ENCODE measurements at places on chromosomes 16 and 17.

DNA sequence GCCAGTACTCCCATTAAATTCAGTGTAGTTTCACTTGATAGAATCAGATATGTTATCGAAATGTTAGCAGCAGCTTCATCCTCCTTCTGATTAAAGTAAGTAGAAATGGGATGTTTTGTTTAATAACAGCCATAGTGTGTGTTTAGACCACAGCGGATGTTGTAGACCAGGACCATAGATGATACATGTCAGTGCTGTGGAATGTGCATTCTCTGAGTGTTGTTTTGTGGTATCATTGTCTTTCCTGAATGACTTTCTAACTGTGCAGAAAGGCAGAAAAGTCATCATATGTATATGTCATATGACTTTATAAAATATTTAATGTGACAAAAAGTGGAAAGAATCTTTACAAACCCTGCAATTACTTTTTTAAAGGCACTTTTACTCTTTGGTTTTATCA, 55.6 kb downstream of the CYLD start:
- no peak for DNase-seq

- no peak for DNase-seq
Measured at GRCh38 chr17:17824783-17825614, 11.8 kb downstream of the SREBF1 start.

DNA sequence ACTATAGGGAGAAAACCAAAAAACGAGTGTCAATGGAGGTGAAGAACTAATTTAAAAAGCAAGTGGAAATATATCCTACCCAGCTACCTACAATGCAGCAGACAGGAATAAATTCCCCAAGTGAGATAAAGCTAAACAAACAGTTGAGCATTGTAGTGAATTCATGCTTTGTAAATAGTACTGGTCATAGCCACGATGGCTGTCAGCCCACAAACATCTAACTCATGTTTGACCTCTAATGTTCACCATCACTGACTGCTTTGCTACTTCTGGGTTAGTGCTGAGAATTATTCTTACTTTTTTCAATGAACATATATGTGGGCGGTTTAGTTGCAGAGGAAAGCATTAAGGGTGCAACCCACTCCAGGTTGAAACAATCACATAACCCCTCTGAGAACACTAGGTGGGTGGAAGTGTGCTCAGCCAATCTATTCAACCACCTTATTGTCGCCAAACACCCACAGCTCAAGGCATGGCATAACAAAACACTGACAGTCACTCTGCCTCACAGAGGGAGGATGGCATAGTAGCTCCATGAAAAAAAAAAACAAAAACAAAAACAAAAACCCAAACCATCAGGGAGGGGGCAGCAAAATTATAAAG, 264.1 kb downstream of the ZFHX3 start:
- DNase-seq: no peak

DNA sequence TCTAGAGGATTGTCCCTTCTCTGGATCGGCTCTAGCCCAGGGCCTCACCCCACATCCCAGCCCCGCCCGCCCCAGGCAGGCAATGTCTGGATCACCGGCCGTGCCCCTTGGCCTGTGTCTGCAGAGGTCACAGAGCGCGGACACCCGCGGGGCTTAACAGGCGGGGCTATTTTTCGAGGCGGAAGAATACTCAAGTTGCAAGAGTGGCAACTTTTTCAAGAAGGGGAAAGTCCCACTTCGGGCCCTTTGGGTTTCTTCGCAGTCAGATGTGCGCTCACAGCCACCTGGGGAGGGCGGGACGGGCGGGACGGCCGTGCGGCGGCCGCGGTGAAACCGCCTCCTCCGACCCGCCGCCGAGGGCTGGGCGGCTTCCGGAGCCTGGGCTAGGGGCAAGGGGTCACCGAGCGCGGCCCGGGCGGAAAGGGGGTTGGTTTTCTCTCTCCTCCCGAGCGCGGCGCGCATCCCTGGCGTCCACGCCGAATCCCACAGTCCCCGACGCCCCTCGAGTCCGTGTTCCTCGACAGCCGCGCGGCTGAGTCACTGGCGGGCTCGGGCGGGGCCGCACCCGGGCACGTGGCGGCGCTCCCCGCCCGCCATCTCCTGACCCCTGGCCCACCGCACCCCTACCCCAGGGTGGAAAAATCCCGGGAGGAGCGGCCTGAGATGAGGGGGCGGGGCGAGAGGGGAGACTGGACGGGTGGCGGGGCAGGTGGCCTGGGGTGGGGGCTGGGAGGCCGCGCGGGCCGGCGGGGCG, 1.2 kb upstream of the PFN1 start:
- no peak for DNase-seq

GRCh38 chr16:6446370-6446769, 886.3 kb upstream of the RBFOX1 start:
- DNase-seq: no peak

DNA sequence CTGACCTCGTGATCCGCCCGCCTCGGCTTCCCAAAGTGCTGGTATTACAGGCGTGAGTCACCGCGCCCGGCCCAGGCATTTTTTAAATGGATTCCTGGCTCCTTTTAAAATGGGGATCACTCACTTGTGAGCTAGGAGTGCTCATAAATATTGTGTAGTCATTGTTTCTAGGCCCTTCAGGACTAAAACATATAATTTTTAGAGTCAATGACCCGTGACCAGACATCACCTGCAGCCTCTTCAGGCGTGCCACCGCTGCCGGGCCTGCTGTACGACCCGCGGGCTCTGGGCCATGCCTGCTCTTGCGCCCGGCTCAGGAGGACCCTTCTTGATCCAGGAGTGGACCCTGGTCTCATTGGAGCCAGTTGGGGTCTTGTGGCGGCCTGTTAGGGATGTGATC, 30.8 kb downstream of the EFCAB5 start:
- DNase-seq: no peak

DNA sequence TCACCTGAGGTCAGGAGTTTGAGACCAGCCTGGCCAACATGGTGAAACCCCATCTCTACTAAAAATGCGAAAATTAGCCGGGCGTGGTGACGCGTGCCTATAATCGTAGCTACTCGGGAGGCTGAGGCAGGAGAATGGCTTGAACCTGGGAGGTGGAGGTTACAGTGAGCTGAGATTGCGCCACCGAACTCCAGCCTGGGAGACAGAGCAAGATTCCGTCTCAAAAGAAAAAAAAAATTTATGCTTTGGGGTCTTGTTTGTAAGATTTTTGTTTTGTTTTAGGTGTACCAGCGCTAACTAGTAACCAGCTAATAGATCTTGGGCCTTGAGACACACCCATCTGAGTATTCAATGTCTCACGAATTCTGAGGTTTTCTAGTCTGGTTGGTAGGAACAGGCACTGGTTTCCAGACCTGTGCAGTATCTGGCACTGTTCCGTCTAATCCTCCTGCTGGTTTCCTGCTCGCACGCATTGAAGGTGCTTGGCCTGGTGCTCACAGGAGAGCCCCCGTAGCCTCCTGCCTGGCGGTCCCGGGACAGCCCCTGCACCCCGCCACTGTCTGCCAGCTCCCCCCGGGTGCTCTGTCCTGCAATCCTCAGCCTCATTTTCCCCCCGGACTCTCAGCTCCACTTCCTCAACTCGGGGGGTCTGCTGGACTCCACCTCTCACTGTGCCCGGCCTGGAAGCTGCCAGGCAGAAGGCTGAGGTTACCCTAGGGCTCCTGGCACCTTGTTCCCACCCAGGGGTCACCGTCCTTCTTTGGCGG, 10.6 kb upstream of the DUS1L start:
- DNase-seq: no peak

DNA sequence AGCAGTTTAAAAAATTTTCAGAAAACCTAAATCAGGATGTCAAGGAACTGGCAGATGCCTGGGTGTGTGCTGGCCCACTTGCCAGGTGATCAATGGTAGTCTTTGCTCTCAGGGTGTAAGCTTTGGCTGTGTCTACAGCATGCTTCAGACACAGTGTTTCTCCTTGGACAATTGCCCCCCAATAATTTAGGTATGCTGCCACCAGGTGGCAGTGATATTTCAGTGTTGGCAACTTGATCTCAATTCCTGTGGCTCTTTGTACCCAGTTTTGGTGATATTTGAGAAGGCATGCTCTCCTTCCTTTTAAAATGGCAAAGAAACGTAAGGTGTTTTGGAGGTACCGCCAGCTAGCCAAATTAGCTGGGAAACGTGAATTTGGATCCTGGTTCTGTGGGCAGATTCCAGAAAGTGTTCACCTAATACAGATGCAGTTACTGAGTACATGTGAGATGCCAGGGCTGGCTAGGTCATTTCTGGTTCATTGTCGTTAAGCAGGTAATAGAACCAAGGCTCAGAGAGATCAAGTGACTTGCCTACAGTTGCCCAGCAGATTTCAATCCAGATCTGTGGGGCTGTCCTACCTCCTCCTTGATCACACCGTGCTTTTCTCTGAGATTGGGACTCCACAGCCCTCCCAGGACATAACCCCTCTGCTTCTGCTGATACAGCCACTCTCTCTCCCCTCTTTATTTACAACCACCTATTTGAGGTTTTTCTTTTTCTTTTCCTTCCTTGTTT, 155.6 kb upstream of the PLCG2 start:
- DNase-seq: no peak

GRCh38 chr17:2025622-2026309, 632 bp upstream of the RTN4RL1 start:
- DNase-seq: no peak

- no peak for DNase-seq
Measured at GRCh38 chr17:70190959-70191805, 21.9 kb downstream of the KCNJ2 start.

- DNase-seq: no peak
Measured at GRCh38 chr17:43021741-43022512, at the start of gene VAT1. VAT1 (minus strand) TSS chr17:43022385; CDS start chr17:43022322, 63 bp downstream.

DNA sequence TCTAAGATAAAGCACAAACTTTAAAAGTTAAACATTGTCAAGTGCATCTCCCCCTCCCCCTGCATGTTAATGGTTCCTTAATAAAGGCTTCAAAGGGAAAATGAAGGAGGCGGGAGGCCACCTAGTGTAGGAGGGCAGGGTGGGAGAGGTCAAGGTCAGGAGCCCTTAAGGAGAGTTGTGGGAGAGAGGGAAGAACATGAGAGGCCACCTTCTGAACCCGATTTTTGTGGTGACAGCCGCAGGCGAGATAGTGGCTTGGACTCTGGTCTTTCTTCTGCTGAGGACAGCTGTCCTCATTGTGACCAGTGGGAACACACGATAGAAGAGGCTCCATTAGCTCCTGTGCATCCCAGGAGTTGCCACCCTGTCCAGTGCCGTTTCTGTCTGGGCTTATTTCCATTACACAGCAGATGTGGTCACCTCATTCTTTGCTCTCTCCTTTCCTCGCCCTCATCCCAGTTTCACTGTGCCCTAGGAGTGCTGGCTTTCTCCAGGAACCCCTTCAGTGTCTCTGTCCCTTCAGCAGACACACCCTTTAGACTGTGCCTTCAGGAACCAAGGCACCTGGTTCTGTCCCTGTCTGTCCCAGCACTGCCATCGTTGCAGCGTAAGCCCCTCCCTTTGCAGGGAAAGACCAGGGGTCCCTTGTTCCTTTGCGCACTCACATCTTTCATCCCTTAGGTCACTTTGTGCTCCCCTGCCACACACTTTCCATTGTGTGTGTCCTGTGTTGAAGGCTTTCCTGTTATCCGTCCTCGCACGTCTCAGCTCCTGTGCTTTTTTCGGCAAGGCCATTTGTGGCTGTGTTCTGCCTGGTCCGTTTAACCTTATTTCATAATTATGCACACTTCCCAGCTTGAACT, 7.5 kb downstream of the SEC14L1 start:
- DNase-seq: no peak

DNA sequence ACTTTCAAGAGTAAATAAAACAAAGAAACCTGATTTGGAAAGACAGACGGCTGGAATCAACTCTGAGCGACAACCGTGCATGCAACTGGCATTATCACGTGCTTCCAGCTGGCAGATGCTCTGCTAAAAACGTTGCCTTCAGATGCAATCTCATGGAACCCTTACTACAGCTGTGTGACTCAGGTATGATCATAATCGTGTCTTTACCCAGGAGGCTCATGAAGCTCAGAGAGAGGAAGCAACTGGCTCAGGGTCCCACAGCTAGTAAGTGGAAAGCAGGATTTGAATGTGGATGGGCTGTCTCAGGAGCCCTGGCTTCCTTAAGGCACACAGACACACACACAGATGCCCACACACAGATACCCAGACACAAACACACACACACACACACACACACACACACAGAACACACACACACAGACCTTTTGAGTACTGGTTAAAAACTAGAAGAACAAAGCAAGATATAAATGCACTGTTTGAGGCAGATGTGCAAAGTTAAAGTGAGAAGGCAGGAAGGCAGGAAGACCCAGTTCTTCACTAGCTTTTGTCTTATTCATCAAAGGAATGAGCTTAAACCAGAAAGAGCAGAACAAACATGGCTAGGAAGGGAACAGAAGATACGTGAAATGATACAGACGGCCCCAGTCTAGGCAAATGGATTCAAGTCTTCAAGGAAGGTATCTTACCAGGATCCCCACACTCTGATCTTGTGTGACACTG, 275.2 kb downstream of the MAF start:
- DNase-seq: no peak

DNA sequence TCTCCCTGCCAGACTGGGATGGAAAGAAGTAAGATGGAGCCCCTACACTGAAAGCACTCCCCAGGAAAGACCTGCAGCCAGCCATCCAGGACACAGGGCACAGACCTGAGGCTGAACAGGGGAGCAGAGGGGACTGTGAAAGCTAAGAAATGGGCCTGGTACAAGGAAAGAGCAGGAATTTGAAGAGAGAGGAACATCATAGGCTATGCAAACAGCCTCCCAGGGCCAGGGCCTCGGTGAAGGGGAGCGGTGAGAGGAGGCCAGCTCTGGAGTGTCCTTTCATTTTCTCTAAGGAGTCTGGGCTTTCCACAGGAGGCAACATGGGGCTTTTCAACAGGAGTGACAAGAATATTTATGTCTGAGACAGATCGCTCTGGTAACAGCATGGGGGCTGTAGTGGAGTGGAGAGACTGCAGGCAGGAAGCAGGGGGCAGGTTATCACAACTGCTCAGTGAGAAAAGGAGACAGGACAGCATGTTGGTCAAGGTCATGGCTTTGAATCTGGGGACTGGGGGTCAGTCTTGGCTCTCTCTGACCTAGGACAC, 50.1 kb downstream of the TOM1L2 start:
- DNase-seq: no peak

GRCh38 chr16:24920568-24920967, 74.8 kb downstream of the SLC5A11 start:
- no peak for DNase-seq

- DNase-seq: no peak
Measured at GRCh38 chr17:75093548-75094158, 5.9 kb downstream of the SLC16A5 start.

GRCh38 chr16:25988084-25988483, 296.3 kb downstream of the HS3ST4 start:
- DNase-seq: no peak

All from AG09309 (cell line).